ENCODE measurements at places on chromosomes 6 and 20. TPM values are rescaled to one million over a fixed set of nuclear protein-coding genes. Genes with fewer than 3 reads are reported as not detected.

TNFRSF6B gene
- 2.6 TPM for polyA plus RNA-seq

FBXL4 gene
- polyA plus RNA-seq, result 13.0 TPM

SUMO4 gene
- polyA plus RNA-seq, result 0.90 TPM

BPIFA1 gene
- not detected for polyA plus RNA-seq

FNDC1 gene
- 5.7 TPM for polyA plus RNA-seq

EMILIN3 gene
- 8.4 TPM for polyA plus RNA-seq

NKX2-2 gene
- not detected for polyA plus RNA-seq

PCK1 gene
- polyA plus RNA-seq, result 2.8 TPM

SIRPB1 gene
- 3.6 TPM for polyA plus RNA-seq

ACOT8 gene
- polyA plus RNA-seq, result 22.8 TPM

SLC17A1 gene
- polyA plus RNA-seq, result 0.64 TPM

SPATS1 gene
- not detected for polyA plus RNA-seq

OR11A1 gene
- not detected for polyA plus RNA-seq

SMIM28 gene
- not detected for polyA plus RNA-seq

HSPA12B gene
- polyA plus RNA-seq, result 37.2 TPM

NCOA7 gene
- polyA plus RNA-seq, result 44.3 TPM

IMPG1 gene
- polyA plus RNA-seq, result 0.52 TPM

LRRN4 gene
- 11.1 TPM for polyA plus RNA-seq

MYLK2 gene
- 0.56 TPM for polyA plus RNA-seq

Measured in left renal pelvis (tissue), 4 donors.